Upper lobe of left lung (tissue), 6 donors: ENCODE measurements at places on chromosomes 12 and 14.

GRCh38 chr14:61280092-61280525 is 1.0 kb downstream of the TMEM30B start:
- DNase-seq = peak; percentile 26

- no peak for DNase-seq
Measured at GRCh38 chr14:95274279-95274678, 45.4 kb downstream of the CLMN start.

GRCh38 chr14:103545219-103545914 is 16.4 kb downstream of the TRMT61A start:
- peak; percentile 72 for DNase-seq

DNA sequence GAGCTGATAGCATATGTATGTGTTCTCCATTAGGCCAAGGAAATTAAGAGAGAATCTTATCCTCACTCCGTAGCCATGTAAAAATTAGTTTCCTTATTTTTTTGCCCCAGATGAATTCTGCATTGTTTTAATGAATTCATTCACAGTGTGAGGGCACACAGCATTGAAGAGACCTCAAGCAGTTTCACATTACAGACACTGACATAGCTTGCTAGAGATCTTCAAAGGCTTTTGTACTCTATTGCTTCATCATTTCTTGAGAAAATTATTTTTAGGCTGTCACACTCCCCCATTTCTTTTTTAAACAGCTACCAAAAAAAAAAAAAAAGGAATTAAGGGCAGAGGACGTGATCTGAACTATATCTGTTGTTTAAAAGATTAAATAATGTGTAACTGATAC is 251.1 kb downstream of the BCAT1 start:
- DNase-seq = no peak

DNA sequence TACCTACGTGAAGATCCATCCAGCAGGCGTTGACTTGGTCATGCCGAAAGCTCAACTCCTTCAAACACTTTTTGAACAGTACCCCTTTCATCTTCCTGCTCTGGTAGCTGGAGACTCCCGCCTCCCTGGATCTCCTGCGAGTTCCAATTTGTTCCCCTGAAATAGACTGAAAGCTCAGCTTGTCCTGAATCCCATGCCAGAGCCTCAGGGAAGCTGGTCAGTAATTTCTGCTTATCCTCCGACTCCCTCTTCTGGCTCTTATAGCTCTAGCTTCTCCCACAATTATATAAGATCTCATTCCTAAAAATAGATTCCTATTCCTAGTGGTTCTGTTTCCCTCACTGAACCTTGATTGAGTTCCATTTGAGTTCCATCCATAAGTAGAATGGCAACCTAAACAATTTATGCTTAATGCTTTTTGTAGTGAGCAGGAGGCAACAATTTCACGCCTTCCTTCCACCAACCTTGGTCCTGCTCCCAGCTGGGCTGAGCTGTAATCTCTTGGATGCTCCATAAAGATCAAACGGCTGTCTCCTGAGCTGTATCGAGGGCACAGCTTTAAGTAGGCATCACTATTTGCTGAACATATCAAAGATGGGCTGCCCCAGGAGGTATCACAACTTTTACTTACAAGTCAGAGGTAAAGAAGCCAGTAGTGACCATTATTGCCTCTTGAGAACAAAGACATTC is 8.0 kb upstream of the TMEM132C start:
- no peak for DNase-seq
